Stimulated activated CD4-positive, alpha-beta T cell treated with anti-CD3 and anti-CD28 coated beads, Interleukin-2, amount 100 ng/mL, for 24 hours (primary cell): ENCODE measurements at places on chromosomes 12 and 14.

GRCh38 chr12:71567537-71567936, 96.1 kb downstream of the ZFC3H1 start:
- no peak for DNase-seq

DNA sequence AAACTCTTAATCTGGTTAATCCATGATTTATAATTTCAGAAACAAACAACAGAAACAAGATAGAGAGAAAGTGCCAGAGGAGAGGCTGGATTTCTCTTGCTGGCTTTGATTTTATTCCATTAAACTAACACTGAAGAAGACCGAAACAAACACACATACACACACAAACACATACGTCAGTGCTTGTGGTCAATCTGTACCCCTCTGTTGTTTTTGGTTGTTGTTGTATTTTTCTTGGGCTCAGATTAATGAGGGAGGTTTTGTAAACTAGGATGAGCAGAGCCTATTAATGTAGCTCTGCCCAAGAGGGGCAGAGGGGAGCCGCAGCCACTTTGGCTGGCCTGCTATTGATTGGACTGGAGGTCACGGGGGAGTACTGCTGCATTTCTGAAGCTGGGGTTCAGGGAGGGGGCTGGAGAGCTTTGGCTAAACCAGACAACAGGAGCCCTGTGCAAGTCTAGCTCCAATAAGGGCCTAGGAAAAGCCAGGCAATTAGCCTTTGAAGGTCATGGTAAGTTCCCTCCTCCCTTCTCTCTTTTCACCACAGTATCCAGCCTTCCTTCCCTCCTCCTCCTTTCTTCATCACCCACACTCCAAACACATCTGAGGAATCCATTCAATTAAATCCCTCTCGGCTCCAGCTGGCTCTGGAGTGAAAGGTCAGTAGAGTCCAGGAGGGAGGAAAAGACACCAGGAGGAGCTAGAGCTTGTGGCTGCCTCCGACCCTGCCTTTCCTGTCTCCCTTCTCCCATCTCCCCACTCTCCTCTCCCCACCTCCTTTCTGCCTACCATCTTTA, 344.1 kb upstream of the LMO3 start:
- no peak for DNase-seq

GRCh38 chr12:105451211-105451610, 120.7 kb downstream of the C12orf75 start:
- no peak for DNase-seq

- no peak for DNase-seq
Observed at GRCh38 chr12:116420227-116420880, 138.8 kb upstream of the MAP1LC3B2 start.

- no peak for DNase-seq
Observed at GRCh38 chr12:16165506-16165905, 112.0 kb downstream of the SLC15A5 start.
